ENCODE measurements at places on chromosomes 16 and 17.

- DNase-seq: peak; percentile 32
These were observed 95.0 kb downstream of the PLCG2 start for GRCh38 chr16:81873843-81874752.

- no peak for DNase-seq
These were observed 12.2 kb upstream of the OSGIN1 start for GRCh38 chr16:83940630-83941378.

GRCh38 chr16:55434000-55434399, 45.0 kb upstream of the MMP2 start:
- DNase-seq: no peak

DNA sequence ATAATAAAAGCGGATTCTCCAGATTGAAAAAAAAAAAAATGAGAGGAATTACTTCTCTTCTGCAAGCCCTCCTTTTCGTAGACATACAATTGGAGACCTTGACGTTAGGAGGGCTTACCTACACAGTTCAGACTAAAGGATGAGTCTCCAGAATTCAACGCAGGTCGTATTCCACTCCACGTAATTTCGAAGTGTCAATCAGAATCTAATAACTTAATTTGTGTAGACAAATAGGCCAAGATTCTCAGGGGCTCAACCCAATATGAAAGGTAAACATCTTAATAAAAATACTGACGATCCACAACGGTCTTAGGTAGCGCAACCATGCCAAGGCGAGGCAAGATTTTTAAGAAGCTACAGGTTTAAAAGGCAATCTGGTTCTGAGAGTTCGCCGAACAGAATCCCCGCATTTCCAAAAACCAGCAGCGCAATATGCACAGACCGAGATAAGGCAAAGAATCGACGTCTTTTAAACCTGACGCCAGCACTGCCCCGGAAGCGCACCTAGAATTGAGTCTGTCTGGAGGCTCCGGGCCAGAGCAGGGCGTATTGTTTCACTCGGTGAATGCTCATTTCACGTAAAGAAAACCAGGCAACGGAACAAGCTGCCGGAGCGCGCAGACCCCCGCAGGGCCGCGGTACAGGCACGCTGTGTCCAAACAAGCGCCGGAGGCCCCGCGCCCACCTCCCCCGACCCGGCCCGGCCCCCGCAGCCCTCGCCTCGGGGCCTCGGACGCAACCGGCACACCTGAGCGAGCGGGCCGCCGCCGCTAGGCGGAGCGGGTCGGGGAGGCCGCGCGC, 623 bp downstream of the MBTPS1 start:
- DNase-seq: peak; percentile 59

- no peak for DNase-seq
These were observed 31.4 kb downstream of the HIC1 start for GRCh38 chr17:2086306-2086705.

DNA sequence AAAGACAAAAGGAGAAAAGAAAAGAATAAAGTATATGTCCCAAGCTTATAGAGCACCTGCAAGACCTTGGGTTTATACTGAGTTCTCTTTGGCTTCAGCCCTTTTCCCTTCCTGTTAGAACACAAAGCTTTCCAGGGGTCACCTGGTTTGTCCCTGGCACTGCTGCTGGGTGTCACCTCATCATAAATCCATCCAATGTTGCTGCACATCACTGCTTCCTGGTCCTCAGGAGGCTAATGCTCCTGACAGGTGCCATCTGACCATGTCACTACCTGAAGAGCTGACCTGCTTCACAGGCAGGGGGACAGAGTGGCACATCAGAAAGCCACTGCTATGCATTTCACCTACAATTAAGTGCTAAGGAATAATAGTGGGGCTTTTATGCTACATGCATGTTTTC, 164.6 kb upstream of the ELAC2 start:
- DNase-seq: no peak

GRCh38 chr17:40718930-40719329, 15.4 kb upstream of the KRT24 start:
- DNase-seq: no peak

DNA sequence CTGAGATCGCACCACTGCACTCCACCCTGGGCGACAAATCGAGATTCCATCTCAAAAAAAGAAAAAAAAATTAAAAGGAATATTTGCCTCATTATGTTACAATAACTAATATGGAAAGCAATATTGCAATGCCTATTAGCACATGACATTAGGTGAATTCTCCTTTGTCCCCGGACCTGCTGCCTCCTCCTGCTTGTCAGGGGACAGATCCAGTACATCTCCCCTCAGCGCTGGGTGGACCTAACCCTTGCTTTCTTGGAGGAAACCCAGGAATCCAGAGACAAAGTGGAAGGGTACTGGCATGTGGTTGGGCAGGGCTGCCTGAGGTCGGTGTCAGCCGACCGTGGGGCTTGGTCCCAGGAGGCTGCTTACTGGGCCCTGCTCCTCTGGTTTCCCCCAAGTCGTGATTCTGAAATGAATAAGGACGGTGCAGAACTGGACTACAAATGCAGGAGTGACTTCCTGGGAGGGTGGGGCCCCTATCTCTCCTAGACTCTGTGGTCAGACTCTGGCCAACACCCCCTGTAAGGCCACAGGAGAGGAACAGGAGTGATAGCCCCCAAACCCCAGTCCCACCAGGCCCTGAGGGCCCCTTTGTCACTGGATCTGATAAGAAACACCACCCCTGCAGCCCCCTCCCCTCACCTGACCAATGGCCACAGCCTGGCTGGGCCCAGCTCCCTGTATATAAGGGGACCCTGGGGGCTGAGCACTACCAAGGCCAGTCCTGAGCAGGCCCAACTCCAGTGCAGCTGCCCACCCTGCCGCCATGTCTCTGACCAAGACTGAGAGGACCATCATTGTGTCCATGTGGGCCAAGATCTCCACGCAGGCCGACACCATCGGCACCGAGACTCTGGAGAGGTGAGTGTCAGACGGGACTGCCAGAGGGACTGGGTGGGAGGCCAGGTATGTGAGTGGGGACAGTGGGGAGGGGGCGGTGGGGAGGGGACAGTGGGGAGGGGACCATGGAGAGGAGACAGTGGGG, at the start of gene HBZ:
HBZ (plus strand) TSS at position 504 of the 988 bp plus-strand sequence; CDS start at position 770, 266 bp downstream.
- no peak for DNase-seq

DNA sequence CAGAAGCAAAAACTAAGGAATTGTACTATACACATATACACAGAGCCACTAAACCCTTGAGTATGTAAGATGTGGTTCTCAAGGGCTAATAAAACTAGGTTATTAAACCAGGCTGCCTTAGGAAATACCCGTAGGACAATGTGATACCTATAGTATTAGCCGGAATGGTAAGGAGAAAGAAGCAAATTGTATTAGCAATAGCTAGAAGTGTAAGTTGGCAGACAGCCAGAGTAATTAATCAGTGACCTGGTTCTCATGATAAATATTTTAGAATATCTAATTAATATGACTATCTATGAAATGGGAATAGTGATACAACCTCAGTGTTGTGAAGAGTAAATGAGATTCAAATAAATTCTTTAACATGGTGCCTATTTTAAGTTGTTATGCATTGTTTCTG, 18.6 kb downstream of the GDPD1 start:
- no peak for DNase-seq

- DNase-seq: no peak
These were observed 178.7 kb downstream of the SNX29 start for GRCh38 chr16:12155235-12155634.

GRCh38 chr17:45918241-45918745, 23.9 kb downstream of the MAPT start:
- DNase-seq: no peak

DNA sequence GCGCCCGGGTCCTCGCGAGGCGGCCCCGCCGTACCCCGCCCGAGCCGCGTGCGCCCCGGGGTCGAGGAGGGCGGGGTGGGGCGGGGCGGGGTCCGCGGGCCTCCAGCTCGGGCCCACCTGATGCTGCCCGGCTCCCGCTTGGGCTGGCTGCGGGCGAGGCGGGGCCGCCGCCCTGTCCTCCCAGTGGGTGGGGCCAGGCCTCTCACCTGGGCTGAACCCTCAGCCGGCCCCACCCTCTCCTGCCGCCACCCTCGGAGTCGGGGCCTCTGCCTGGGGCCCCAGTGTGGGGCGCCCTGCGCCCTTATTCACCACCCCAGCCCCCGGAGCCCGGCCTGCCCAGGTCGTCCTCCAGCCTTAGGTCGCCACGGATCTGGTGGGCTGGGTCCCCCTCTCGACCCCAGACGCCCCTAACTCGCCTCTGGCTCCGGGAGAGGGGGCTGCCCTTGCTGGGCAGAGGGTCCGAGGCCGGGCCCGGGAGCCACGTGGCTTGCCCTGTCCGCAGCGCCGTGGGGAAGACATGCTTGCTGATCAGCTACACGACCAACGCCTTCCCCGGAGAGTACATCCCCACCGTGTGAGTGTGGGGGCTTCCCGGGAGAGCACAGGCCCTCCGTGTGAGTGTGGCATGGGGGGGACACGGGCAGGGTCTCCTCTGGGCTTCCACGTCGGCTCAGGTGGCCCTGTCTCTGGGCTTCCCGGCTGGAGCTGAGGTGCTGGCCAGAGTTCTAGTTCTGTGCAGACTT, 578 bp downstream of the RAC3 start:
- peak; percentile 36 for DNase-seq

- no peak for DNase-seq
These were observed 86.6 kb downstream of the PLXDC1 start for GRCh38 chr17:39064819-39065218.

GRCh38 chr16:19179546-19180490, 11.8 kb downstream of the SYT17 start:
- peak; percentile 16 for DNase-seq

- no peak for DNase-seq
These were observed 172.0 kb downstream of the CYB561 start for GRCh38 chr17:63274146-63274545.

- DNase-seq: no peak
These were observed 28.0 kb downstream of the NFAT5 start for GRCh38 chr16:69593751-69594255.

DNA sequence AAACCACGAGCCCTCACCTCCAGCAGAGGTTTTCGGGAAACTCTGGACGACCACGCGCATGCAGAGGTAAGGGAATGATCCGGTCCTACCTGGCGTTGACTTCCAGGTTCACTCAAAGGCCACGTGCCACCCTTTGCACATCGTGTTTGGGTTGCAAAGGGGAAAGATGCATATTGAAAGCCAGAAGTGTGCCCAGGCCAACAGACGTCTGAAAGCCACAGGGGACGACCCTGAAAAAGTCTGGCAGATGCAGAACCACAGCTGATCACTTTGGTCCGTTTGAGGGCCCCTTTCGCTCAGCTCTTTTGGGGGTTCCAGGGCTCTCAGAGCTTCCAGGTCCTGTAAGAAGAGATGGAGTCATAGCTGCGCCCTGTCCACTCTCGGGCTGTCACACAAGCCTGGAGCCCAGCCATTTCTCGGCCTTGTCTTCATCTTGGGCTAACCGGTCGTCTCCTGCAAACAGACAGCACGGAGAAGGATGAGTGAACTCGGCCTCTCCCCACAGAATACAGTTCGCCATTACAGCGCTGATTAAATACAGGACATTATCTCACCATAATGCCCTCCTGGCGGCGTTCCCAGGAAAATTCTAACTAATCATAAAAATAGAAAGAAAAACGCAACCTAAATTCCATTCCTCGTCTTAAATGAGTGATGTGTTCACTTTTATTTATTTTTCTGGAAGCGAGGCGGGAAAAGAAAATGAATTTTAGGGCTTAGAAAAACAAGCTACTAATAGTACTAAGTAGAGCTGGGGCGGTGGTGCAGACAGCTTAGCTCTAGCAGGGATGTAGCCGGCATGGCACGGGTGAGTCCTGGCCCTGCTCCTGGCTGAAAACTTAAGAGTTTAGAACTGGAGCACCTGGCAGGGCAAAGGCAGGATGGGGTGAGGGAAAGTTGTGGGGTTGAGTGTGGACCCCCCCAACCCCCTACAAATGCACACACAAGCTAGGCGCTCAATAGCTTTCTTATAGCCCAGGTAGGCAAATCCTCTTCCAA, 45.5 kb upstream of the ZFHX3 start:
- no peak for DNase-seq

GRCh38 chr16:69267633-69268032, 43.5 kb upstream of the VPS4A start:
- DNase-seq: no peak

- no peak for DNase-seq
These were observed 11.8 kb downstream of the SREBF1 start for GRCh38 chr17:17824783-17825614.

DNA sequence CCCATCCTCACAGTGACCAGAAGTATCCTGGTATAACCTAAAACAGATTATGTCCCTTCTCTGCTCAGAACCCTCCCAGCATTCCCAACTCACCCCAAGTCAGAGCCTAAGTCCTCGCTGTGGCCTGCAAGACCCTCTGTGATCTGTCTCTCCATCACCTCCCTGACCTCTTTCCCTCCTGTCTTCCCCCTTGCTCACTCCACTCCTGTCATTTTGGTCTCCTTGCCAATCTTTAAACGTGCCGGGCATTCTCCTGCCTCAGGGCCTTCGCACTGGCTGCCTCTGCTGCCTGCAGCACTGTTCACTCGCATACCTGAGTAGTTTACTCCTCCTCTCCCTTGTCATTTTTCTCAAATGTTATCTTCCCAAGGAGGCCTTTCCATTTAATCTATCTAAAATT, 97.7 kb downstream of the GSG1L start:
- no peak for DNase-seq

DNA sequence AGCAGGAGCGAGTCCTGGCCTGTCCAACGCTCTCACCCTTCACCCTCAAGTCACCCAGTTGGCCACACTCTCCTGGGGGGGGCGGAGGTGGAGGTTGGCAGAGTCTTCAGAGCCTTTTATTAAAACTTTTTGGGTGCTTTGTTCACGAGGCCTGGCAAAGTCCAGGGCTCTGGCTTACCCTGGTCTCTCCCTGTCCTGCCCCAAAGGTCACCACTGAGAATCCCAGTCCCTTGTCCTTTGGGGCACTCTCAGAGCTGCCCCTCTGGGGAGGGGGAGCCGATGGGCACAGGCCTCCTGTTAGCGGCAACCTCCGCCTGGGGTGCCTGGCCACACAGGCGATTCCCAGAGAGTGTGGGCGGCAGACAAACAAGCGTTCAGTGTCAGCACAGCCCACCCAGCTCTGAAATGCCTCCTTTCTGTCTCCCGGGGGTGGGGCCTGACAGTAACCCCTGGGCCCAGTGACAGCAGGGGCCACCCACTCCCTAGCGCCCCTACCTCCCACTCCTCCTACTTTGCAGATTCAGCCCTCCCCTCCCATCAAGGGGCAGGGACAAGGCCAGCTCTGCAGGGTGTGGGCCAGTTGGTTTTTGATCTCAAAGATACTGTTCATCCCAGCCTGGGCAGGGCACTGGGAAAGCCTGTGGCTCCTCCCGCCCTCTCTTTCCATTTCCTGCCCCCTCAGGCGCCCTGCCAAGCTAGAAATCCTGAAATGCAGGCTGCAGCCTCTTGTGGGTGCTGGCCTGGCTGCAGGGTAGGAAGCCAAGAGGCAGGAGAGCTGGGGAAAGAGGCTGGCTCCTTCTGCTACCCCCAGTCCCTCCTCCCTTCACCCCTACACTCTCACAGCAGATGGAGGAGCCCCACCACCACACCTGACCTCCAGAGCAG, 36.6 kb upstream of the EMP2 start:
- no peak for DNase-seq

- no peak for DNase-seq
These were observed 259.8 kb downstream of the GRIN2A start for GRCh38 chr16:9922441-9922840.

- no peak for DNase-seq
These were observed 5.4 kb upstream of the STAC2 start for GRCh38 chr17:39231091-39231561.

All from activated CD4-positive, alpha-beta T cell treated with anti-CD3 and anti-CD28 coated beads, Interleukin-2, amount 50 U/mL, for 1 hour (primary cell).